Stimulated activated CD4-positive, alpha-beta T cell treated with anti-CD3 and anti-CD28 coated beads, Interleukin-15, amount 100 ng/mL, for 48 hours (primary cell): ENCODE measurements at places on chromosomes 1 and 21.

GRCh38 chr1:221040691-221041285, 161.5 kb downstream of the HLX start:
- DNase-seq = no peak

DNA sequence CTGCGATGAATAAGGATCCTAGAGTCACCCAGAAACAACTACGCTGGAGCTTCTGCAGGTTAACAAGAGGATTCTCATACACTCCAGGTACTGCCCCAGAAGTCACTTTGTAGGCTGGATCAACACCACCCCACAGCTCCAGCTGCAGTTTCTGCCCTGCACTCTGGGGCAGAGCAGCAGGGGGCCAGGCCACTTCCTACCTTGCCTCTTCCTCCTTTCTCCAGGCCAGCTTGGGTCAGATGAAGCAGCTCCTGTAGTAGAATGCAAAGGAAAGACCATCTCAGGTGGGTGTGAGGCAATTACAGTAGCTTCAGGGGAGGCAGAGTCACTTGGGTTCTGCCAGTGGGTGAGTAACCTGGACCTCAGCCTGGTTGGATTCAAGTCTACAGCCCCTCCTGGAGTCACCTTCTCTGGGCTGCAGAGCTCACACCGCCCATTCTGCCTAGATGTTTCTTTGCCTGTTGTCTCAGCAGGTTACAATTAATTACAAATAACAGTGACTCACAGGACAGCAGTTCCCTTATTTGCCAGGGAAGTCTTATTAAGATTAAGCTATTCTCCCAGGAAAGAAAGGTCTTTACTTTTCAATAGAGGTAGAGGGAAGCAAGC, 24.4 kb upstream of the BCAR3 start:
- no peak for DNase-seq

- no peak for DNase-seq
Measured at GRCh38 chr21:41228492-41228891, 60.5 kb downstream of the BACE2 start.

DNA sequence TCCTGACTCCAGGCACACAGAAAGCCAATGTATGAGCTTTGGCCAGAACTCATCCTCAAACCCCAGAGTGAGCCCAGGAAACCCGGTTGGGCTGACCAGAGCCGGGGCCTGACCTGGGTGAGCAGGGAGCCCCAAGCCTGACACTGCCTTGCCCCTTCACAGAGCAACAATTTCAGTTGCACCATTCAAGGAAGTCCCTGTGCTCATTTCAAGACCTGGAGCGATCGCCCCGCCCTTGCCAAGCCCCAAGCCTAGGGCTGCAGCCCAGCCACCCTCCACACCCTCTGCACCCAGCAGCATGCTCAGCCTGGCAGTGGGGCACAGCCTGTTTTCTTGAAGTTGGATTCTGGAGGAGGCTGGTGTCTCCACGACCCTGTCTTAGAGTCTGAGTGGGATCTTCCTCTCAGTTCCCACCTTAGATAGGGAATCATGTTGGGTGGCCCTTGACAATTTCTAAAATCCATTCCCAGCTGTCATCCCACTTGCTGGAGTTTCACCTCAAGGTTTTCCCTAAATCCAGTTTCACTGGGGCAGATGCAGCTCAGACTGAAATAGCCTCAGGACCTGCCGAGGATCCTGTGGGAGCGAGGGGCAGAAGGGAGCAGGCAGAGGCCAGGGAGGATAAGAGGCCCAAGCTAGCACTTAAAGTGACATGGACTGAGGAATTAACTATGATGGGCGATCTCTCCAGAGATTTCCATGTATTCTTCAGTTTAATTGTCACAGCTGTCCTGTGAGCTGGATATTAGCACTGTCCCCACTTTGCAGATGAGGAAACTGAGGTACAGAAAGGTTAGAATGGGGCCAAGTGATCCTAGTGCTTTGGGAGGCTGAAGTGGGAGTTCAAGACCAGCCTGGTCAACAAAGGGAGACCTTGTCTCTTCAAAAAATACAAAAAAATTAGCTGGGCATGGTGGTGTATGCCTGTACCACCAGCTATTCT, 2.5 kb downstream of the NBL1 start:
- DNase-seq = no peak

DNA sequence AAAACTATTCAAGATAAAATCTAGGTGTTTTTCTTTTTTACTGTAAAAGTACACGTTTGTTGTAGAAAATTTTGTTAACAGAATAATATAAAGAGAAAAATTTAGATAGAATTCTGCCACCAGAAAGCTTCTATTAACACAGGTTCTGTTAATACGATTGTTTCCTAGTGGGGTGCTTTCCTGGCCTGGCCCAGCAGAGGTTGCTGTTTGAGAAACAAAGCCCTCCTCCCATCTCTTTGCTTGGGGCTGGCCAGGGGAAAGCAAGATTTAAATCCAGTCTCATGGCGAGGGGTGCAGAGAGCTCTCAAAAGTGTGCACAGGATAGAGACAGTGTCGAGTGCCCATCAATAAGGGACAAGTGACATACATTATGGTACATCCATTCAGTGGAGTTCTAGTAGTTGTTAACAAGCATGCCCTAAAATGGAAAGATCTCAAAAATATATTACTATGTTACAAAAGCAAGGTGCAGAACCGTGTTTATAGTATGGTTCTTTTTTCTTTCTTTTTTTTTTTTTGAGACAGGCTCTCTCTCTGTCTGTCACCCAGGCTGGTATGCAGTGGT, 14.6 kb upstream of the ACBD3 start:
- no peak for DNase-seq

DNA sequence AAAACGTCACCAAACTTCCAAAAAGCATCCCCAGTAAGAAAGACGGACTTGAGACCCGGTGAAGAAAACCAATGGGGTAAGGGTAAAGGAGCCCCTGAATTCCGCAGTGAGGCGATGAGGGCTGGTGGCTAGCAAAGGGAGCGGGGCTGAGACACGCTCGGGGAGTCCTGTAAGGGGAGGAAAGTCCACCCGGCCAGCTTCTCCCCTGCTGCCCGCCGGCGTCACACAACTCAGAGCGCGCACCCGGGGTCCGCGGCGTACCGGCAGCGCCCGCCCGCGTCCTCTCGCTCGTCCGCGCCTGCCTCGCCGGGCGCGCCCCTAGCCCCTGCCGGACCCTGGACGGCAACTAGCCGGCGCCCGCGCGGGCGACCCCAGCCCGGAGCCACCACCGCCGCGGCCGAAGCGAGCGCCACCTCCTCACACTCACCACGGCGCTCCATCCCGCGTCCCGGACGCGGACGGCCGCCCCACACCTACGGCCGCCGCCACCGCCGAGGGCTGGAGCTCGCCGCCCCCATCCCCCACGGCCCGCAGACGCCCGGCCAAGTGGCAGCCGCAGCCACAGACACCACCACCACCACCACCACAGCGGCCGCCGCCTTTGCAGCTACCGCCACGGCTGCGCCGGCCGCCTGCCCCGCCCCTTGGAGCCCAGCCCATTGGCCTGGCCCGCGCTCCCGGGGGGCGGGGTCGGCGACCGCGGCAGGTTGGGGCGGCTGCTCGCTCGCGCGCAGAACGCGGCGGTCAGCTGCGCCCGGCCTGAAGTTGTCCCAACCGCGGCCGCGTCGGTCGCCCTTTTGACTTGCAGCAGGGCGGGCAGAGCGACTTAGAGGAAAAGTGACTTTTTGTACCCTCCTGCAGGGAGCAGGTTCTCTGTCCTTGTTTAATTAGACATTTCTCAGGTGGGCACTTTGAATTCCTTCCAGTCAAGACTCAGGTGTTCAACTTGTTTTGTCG, 10.0 kb upstream of the ARHGAP29 start:
- no peak for DNase-seq

DNA sequence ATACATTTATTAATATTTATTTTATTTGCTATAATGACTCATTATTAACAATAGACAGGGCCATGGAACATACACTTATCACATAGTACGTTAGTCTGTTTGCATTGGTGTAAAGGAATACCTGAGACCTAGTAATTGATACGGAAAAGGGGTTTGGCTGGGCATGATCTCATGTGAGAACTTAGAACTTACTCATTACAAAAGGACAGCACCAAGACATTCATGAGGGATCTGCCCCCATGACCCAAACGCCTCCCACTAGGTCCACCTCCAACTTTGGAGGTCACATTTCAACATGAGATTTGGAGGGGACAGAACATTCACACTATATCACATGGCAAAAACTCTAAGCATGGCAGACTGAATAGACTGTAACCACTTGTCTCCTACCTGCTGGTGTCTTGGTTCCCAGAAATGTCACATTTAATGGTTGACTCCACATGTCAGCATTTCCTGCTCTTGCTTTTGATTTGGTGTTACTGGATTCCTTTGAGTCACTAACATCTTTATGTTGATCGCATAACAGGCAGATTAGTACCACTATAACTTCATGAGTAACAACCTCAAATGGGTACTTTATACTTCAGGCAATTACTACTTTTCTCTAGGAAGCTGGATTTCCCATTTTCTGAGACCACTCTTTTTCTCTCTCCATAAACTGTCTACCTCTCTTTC, 3.5 kb upstream of the C1orf116 start:
- no peak for DNase-seq

GRCh38 chr1:180155182-180155682, 563 bp downstream of the QSOX1 start:
- DNase-seq = no peak

GRCh38 chr1:15100121-15100879, 53.2 kb upstream of the TMEM51 start:
- DNase-seq = peak; percentile 36

- no peak for DNase-seq
Measured at GRCh38 chr1:210213335-210213734, 19.3 kb upstream of the SERTAD4 start.

DNA sequence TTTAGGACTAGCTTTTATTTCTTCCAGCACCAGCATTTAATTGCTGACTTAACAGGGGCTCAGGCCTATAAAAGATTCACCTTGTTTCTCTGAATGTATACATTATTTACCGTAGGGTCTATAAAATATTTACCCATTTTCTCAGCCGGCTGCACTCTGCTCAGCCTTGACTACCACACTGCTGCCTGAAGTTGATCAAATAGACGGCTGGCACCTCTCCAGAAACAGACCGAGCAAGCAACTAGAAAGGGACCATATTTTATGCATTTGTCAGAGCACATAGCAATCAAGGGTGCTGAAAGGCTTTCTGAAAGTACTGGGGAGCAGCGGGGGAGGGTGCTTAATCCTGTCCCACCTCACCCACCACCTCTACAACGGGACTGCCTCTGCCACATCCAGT, 64.7 kb upstream of the FGGY start:
- DNase-seq = no peak

DNA sequence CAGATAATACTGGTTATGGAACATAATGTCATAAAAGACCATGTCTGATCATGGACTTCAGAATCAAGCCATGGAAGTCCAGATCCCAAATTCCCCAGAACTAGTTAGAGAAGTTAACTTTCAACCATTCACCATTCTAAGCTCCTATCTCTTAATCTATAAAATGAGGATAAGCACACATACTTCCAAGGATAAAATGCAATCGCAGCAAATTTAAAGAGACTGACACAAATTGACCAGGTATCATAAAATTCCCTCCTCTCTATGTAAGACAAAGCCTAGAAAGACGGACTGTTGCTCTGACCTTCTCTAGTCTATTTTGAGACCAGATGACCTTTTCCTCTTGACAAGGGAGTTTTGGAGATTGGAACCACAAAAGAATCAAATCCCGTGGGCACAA, 426.7 kb downstream of the PLPP3 start:
- no peak for DNase-seq
